ENCODE measurements at places on chromosomes 3 and 15.
A peak's percentile ranks its signal among the peaks of the same experiment; 100 is the strongest.

GRCh38 chr3:10961921-10962320, 30.6 kb upstream of the SLC6A1 start:
- no peak for DNase-seq

GRCh38 chr3:179695672-179696313, 43.0 kb downstream of the USP13 start:
- no peak for DNase-seq

GRCh38 chr3:16146015-16146730, 28.3 kb upstream of the GALNT15 start:
- no peak for DNase-seq

DNA sequence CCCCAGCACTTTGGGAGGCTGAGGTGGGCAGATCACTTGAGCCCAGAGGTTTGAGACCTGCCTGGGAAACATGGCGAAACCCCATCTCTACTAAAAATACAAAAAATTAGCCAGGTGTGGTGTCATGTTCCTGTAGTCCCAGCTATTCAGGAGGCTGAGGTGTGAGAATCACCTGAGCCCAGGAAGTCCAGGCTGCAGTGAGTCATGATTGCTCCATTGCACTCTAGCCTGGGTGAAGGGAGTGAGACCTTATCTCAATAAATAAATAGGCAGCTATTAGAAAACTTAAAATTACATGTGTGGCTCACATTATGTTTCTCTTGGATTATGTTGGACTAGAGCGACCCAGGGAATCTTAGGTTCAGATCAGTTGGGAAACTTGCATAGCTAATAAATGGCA, 69.7 kb downstream of the RPLP1 start:
- DNase-seq, result no peak

DNA sequence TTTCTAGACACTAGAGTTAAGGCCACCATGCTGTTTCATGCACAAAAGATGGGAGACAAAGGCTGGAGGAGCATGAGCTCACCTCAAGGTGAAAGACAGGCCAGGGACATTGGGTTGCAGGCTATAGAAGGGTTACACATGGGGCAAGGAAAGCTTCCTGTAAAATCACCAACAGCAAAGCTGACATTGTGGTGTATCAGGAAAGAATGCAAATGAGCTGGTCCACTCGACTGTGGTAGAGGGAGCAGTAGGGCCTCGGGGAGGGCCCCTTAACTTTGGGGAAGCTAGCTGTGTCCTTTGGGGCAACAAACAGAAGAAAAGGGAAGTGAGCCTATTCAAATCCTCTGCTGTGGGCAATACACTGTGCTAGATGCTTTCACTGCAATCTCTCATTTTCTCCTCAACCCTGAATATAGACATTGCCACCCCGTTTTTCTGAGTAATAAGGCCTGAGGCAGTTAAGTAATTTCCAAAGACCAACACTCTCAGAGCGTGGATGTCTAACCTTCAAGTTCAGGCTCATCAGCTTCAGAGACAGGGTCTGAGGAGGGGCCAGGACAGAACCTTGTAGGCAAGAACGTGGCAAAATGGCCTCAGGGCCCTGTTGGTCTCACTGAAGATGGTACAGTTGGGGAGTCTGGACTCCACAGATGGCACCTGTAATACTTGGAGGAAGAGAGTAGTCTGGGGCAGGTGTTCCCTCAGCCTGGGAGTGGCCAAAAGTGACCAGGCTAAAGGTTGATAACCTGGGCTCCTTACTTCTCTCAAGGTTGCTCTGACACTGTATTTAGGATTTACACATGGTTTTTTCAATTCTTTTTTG, 24.1 kb downstream of the CX3CR1 start:
- DNase-seq, result peak; percentile 65

GRCh38 chr3:151087648-151088047, 2.2 kb downstream of the MED12L start:
- no peak for DNase-seq

DNA sequence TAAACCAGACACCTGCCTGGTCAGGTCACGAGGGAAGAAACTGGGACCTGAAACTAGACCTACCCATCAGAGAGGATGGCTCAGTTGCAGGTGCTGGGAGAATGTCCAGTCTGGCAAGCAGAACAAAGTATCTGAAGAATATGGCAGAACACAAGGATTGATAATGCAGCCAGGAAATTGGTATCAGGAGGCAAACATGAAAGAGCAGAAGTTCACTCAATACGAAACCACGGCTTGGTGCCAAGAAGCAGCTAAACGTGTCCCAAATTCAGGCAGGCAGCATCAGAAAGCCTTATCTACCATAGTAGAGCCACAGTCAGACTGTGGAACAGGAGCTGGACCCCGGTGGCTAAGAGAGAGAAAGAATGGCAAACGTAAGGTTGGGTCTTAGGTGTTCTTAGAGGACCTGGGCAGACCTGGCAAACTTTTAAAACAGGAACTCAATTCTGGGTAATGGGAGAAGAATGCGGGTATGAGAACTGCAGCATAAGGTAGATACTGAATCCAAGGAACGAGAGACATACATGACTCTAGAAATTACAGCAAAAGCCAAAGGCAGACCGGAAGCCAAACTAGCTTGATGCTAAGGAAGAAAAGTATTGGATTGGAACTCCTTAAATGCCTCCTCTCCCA, 169.0 kb upstream of the NECTIN3 start:
- DNase-seq, result no peak

GRCh38 chr15:75695634-75696310, 16.9 kb downstream of the CSPG4 start:
- no peak for DNase-seq

- no peak for DNase-seq
Observed at GRCh38 chr15:94743668-94744067, 512.3 kb downstream of the MCTP2 start.

DNA sequence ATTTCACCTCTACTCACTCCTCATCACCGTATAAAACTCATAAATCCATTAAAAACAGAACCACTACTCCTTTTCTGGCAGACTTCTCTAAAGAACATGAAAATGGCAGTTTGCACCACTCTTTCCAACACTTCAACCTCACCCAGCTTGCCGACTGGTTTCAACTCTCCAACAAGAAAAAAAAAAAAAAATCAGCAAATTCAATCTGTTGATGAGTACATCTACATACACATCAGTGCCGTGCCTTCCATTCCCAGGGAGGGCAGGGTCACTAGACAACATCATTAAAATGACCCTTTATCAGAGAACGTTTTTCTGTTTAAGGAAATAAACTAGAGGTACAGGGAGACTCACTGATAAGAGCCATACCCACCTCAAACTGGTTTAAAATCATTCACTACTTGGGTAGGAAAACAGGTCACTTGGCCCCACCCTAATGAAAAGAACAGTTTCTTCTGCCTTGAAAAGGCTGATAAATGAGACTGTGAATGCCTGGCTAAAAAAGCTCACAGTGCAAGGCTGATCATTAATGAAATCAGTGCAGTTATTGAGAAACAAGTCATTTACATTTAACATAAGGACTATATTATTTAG, 6.0 kb downstream of the ANXA2 start:
- DNase-seq, result no peak

GRCh38 chr3:143167969-143168854, 48.6 kb downstream of the CHST2 start:
- DNase-seq, result peak; percentile 9

GRCh38 chr3:14152233-14152962, 26.0 kb downstream of the XPC start:
- no peak for DNase-seq

- DNase-seq, result no peak
Observed at GRCh38 chr3:122060040-122060698, 5.0 kb downstream of the CD86 start.

- no peak for DNase-seq
Observed at GRCh38 chr3:24311881-24312280, 182.8 kb downstream of the THRB start.

GRCh38 chr3:117719316-117719926, 1009.8 kb downstream of the TUSC7 start:
- no peak for DNase-seq

DNA sequence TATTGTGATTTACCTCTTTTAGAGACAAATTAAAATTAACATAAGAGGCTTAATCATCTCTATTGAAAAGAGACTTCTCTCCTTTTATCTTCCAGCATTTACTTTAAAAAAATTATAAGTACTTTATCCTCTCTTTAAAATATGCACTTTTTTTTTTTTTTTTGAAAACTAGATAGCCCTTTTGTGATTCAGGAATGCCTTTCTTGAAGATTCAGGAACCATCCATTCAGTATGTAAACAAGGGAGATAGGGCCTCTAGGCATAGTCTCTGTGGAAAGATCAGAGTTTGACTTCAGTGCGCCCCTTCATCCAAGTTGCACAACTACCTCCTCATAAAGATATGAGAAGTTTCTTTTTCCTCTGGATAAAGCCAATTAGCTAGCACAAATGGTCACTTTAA, 1163.7 kb downstream of the SI start:
- DNase-seq, result no peak

- no peak for DNase-seq
Observed at GRCh38 chr3:61699622-61700021, 138.3 kb downstream of the PTPRG start.

GRCh38 chr3:119643528-119643927, 16.9 kb downstream of the POPDC2 start:
- DNase-seq, result no peak

- DNase-seq, result no peak
Observed at GRCh38 chr3:47930979-47931378, 85.2 kb downstream of the MAP4 start.

DNA sequence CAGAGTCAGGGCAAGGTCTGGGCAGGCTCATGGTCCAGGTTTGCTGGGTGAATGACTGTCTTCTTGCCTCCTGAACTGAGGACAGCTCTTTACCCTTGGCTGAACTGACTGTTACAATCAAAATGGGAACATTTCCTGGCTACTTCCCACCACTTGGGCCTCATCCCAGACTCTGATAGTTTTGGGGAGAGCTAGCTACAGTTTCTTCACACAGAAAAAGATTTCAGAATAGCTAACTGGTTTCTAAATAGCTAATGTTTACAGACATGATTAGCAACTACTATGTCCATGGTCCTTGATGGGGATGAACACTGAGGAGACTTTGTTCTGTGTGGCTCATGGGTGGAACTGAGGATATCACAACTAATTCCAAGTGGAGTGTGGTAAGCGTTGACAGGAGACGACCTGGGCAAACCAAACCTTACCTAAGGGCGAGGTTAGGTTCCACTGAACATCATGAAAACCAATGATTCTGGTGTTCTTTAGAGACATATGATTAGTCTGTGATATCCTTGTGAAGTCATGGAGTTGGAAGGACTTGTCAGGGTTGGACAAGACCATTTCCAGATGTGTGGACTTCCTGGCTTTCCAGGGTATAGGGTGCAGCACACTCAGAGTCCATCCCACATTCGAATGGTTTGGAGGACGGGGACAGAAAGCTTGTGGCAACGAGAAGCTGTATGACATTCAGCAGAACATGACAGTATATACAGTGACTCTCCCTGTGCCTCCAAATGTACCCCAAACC, 7.3 kb downstream of the ALPK3 start:
- DNase-seq, result no peak

- DNase-seq, result no peak
Observed at GRCh38 chr3:142723665-142723967, 218 bp upstream of the TRPC1 start.

DNA sequence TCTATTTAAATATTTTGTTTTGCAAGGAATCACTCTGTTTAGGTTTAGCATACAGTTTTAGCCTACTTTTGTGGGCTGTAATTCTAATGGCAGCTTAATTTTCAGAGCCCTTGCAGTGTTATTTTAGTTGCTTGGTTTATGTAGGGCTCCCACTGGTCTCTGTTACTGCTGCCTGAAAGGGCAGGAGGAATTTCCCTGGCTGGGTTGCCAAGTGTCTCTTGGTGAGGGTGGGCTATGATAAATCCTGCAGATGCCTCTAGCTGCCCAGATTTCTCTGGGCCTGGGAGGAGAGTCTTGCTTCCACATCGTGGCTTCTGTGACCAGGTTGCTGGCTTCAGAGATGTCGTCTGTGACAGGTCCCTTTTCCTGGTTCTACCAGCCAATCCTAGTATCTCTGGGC, 36.2 kb downstream of the ILDR1 start:
- no peak for DNase-seq

- DNase-seq, result no peak
Observed at GRCh38 chr3:195005759-195006510, 265.0 kb downstream of the XXYLT1 start.

DNA sequence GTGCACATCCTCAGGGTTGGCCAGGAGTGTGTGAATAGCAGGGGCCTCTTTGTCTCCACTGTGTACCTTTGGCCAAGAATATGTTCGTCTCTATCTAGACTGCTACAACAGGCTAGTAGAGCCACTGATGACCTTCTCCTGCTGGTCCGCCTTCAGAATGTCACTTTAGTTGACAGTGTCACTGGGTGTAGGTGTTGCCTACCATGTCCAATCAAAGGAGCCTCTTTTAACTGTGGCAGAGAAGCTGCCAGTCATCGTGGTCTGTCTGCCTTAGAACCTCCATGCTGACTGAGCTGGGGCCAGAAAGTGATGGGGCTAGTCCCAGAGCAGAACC, 40.1 kb downstream of the OXSR1 start:
- DNase-seq, result peak; percentile 28

DNA sequence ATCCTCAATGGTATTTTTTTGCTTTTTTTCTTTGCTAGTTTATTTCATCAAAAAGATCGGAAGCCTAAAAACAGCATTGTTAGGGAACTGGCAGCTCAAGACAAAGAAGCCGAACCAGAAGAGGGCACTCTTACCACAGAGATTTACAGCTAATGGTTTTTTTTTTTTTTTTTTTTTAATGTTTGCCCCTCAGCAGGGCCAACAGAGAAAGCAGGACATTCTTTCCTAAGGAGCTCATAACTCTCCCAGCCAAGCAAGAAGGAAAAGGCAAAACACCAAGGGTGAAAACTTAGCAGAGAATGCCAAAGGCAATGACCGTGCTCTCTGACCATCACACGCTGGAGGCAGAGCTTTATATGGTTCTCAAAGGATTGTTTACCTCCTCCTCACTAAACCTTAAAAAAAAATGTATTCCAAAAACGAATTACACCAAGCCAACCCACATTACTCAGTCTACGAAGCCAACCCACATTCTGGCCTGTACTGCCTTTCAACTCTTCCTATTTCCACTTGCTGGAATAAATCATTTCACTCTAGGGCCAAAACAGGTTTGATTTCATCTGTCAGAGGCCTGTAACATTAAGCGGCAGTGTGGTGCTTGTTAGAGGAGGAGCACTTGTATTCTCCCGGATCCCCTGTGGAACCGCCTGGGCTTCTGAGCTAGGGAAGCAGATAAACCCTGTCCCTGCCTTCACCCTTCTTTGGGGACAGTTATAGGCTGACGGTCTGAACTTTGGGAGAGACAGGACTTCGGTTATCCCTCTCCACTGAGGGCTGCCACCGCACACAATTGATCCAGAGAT, 35.6 kb upstream of the GYG1 start:
- DNase-seq, result peak; percentile 16

GRCh38 chr15:67322481-67322880, 67.9 kb downstream of the IQCH start:
- DNase-seq, result no peak

- DNase-seq, result no peak
Observed at GRCh38 chr3:39573392-39573791, 105.9 kb downstream of the MOBP start.
